ENCODE measurements at places on chromosomes 6 and 20.

GRCh38 chr6:97468981-97469380 lies 186.0 kb upstream of the MMS22L start:
- no peak for DNase-seq

- DNase-seq, result no peak
Measured at GRCh38 chr6:137487181-137487868, 6.9 kb downstream of the OLIG3 start.

DNA sequence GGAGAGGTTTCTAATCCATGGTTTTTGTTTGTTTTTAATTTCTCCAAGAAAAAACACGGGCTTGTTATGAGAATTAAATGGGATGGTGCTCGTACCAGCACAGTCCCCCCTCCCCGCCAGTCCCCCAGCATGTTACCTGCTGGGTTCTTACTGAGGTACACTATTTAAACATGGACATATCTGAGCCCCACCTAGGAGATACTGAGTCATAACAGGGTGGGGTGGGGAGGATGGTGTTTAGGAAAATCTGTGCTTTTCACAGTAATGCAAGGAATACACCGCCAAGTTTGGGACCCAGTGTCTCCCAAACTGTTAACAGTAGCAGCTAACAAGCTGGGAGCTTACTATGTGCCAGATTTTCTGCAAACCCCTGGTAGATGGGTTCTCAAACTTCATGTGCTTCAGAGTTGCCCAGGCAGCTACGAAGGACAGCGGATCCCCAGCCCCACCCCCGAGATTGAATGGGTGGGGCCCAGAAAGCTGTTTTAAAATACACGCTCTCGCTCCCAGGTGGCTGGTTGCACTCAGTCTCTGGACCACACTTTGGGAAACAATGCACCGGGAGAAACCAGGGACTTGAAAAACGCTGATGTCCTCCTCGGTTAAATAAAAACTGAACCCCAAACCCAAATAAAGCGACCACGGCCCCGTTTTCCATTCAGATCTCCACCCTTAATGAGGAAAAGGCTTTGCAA lies 995 bp downstream of the ZFP64 start:
- peak; percentile 46 for DNase-seq

GRCh38 chr6:16471222-16471909 lies 233.0 kb downstream of the GMPR start:
- DNase-seq, result no peak

DNA sequence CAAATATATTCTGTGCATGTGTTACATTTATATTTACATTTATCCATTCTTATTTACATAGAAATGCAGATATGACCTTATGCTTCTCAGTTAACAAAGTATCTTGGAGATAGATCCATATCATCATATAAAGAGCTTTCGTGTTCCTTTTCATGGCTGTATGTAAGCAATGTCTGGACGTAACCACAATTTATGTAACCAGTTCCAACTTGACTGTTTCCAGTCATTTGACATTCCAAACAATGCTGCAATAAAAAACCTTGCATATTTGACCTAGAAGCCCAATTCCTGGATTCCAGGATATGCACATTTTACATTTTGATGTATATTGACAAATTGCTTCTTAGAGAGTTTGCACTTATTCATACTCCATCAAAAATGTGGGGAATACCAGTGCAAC lies 113.7 kb upstream of the F13A1 start:
- no peak for DNase-seq

DNA sequence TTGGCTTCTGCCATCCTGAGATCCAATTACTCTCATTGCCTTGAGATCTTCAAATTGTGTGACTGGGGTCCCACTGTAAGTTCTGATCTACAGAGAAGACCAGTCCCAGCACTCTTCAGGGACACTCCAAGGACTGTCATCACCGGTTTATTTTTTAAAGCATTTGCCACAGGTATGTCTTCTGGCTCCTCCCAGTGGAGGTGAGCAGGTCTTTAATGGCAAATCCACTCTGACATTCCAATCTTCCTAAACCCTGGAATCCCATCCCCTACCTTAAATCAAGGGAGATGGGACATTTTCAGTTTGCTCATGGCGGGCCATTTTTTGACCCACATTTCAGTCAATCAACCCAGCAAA lies 35.2 kb upstream of the IYD start:
- no peak for DNase-seq

DNA sequence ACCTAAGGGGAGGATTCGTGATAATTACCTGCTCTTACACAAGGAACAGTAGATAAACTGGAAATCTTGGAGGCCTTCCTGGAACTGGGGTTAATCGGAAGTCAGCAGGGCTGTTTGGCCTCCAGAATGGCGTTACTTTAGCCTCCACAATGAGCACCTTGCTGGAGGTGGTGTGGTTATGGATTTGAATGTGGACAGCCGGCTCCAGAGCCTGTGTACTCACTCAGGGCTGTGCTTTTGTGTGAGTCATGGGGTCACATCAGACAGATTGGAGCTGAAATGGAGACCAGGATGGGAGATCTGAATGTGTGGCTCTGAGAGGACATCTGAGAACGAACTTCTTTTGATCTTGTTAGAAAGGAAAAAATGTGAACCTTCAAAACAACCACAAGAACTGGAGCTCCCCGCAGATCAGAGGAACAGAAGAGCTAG lies 30.4 kb downstream of the IGF2R start:
- DNase-seq, result no peak

- no peak for DNase-seq
Measured at GRCh38 chr6:39193201-39193791, 36.0 kb downstream of the KCNK5 start.

- DNase-seq, result no peak
Measured at GRCh38 chr6:17096652-17097051, 5.2 kb upstream of the STMND1 start.

DNA sequence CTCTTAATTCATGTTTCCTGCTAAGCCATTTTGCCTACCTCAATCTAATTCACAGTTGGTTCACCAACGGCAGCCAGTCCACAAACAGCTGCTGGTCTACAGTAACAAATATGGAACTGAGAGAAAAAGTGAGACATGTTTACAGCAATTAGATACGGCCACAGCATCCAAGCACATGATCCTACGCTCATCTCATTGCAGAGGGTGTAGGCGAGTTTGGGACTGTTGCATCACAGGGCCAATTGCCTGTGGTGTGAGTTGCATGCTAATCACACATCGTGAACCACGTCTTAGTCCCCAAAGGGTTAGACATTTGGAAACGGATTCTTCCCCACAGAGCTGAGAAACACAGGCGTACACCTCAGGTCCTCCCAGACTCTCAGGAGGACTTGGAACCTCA lies 166.9 kb downstream of the EYA2 start:
- DNase-seq, result no peak

- DNase-seq, result peak; percentile 7
Measured at GRCh38 chr6:83193747-83194566, 800 bp downstream of the RWDD2A start.

GRCh38 chr6:155690820-155691219 lies 235.2 kb upstream of the NOX3 start:
- DNase-seq, result no peak

DNA sequence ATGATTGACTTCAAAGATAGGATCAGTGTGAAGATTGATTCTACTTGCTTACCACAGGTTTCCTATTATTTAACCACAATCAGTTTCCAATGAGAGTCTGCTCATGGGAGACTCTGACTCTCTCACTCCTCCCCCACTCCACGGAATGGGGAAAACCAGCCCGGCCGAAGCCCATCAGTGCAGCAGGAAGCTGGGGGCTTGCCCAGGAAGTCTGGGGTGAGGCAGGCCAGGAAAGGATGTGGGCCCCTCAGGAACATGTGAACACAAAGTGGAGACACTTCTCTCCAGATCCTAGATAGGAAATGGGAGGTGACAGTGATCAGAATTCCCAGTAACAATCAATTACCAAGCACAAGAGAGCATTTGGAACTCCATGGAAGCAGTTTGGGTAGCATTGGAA lies 144.2 kb downstream of the TTLL2 start:
- DNase-seq, result no peak

DNA sequence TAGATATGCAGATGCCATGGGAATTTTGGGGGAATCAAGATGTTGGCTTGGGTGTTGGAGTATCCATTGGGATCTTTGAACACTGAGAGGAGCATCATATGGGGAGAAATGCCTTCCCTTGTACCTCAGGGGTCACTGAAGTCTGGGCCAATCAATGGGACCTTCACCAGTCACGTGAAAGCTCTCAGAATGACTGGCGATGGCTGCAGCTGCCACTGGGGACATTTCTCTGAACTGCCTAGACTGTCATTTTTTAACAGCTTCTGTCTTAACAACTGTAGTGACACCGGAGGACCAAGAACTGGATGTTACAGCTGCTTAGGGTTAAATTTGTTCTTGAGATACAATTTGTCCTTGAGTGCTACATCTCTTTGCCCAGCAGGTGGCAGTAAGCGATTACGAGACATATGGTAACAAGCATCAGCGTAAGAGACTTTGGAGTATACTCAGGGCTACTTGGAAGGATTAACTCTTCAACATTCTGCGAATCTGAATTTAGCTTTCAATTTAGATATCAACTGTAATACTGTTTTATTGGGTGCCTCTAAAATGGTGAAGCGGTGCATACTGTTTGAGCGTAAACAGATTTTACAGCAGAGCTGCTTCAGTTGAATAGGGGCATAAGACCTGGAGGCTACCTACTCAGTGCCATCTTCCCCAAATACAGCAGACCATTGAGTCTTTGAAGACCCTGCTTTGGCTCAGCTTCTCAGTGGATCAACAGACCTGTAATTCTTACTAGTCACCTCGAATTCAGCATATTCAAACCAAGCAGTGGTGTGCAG lies 36.0 kb downstream of the CCN2 start:
- DNase-seq, result peak; percentile 69

Data from activated CD4-positive, alpha-beta T cell treated with anti-CD3 and anti-CD28 coated beads, Interleukin-2, amount 10 ng/mL, durations not matched to agents 7 days and 5 days (primary cell).